ENCODE measurements at places on chromosomes 5 and 9.

- no peak for DNase-seq
Observed at GRCh38 chr9:91817106-91817492, 132.9 kb downstream of the ROR2 start.

GRCh38 chr5:149271195-149271715 lies 404 bp upstream of the AFAP1L1 start:
- peak; percentile 11 for DNase-seq

- DNase-seq, result no peak
Observed at GRCh38 chr5:7213525-7213924, 182.4 kb upstream of the ADCY2 start.

DNA sequence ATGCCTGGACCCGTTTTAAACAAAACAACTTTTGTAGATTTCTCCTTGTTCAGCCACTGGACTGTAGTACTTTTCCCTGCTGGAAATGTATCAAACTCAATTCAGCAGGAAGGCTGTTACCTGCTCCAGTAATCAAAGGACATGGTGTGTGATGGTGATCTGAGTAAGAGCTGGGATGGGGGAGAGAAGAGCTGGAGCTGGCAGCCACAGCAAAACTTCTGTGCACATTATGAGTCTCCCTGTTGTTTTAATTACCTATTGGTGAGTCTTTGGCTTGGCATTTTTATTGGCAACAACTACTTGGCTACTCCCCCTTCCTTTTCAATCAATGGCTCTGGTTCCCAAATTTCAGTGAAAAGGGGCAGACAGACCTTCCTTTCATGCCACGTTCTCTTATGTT lies 9.7 kb downstream of the NREP start:
- DNase-seq, result no peak

GRCh38 chr9:129094387-129095169 lies 13.7 kb downstream of the DOLPP1 start:
- DNase-seq, result no peak

DNA sequence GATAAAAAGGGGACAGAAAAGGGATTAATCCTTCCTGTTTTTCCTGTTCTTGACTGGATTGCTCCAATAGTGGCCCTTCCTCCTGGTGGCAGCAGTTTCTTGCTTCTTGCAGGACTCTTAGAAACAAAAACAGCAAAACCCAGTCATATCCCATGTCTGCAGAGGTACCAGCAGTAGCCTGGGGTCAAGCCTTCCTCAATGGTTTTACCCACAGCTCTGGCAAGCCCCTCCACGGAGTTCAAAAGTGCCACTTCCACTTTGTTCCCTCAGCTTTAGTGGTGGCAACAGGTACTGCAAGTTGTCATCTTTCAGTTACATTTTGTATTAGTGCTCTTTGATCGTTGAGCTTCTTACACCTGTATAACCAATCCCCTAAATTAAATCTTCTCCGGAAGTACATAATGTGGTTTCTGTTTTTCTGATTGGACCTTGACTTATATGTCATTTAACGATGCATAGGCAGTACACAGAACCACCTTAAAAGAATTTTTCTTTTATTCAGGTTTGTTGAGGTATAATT lies 8.7 kb upstream of the RANBP6 start:
- no peak for DNase-seq

DNA sequence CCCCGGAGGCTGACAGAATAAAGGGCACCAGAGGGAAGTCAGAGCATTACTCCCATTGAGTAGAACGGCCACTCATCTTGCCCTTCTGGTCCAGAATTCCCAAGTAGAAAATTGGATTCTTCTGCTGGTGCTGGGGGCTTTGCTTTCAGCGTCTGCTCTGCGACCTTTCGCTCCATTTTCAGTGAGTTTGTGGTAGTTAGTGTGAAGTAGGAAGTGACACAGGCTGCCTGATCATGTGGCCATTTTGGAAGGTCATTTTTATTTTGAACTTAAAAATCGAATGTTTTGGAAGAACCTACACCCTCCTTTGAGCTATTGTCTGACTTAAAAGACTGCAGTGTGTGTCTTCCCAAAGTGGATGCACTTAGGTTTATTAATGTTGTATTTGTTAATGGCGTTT lies 56.7 kb upstream of the FAM120AOS start:
- DNase-seq, result no peak

GRCh38 chr9:111948951-111949350 lies 52.3 kb downstream of the UGCG start:
- no peak for DNase-seq

Data from HTR-8/SVneo (cell line).